ENCODE measurements at places on chromosomes 3 and 15.
A peak's percentile ranks its signal among the peaks of the same experiment; 100 is the strongest.

DNA sequence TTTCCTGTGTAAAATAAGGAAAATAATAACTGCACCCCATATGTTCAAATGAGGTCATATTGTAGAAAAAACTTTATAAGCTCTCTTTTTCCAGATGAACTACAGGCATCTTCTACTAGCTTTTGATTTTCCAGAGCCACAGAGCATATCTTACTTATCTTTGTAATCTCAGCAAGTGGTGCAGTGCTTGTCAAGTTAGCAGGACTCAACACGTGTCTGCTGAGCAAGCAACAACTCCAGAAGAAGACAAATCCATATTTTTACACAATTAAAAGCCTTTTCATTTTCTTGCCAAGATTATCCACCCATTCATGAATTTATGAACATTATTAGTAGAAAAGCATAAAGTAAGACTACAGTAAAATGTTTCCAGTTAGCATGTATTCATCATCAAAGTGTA is 14.4 kb upstream of the TSC22D2 start:
- DNase-seq: no peak

DNA sequence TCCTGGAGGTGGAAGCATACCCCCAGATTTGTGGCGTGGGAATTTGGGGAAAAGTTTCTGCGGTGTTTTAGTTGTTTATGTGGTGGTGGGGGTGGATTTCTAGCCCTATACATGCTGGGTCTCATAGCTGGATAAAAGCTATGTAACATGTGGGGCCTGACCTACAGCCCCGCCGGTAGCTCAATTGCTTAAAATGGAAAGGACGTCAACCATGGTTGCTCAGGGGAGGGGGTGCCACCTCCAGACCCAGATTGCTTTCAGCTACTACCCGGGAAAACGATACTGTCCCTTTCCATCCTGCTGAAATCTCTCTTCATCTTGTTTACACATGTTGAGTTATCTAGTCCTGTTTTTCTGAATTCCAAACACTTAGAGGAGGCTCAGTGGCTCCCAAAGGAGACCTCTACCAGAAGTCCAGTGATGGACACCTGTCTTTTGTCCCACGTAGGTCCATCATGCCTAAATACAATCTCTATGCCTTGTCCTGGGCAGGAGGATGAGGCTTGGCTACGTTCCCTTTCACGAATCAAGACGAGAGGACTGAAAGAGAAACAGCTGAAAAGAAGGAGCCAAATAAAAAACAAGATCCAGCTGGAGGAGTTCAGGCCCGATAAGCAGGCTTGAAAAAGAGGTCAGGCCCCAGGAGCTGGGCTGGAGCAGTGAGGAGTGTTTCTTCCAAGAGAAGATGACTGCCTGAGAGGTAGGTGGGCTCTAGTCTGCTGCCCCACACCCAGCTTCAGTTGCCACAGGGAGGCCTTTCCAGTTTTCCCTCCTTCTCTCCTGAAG is 72.1 kb upstream of the TPRG1 start:
- DNase-seq: no peak

- DNase-seq: no peak
Observed at GRCh38 chr3:158846803-158847451, 45.1 kb downstream of the MFSD1 start.

- no peak for DNase-seq
Observed at GRCh38 chr15:71588746-71589145, 221.6 kb upstream of the NR2E3 start.

DNA sequence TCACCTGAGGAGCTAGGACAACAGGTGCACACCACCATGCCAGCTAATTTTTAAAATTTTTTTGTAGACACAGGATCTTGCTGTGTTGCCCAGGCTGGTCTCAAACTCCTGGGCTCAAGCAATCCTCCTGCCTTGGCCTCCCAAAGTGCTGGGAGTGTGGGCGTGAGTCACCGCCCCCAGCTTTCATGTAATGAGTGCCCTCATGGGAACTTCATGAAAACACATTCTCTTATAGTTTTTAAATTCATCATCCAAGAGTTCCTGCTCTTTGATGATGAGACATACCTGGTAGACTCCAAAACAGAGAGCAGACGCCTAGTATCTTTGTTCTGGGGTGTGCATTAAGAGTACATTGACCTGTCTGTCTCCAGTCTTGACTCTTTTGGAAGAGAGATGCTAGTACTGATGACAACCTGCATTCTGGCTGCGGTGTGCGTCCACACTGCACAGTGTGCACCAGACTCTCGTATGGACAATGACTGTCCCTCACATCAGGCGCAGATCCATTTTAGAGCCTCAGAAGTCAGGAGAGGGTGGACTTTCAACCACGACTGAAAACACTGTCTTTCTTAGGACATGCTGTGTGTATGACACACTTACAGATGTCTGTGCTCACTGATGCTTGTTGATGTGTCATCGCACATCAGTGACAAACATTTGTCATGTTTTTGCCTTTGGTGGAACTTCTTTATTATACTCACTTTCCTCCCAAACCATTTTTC is 2.0 kb downstream of the NRROS start:
- DNase-seq: no peak

DNA sequence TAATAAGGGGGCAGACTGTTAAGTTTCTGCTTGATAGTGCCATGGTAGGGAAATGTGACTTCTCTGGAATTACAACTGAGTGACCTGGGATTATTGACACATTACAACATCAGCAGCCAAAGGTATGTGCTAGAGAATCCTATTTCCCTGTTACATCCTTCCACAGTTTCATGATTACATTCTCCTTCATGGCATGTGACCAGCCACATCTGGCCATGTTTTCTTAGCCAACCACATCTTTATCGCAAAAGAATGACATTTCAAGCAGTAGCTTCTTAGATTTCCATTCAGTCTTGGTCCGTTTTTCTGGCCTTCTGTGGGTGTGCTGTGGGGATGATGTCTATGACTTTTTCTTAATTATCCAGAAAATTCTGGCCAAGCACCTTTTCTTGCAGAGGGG is 45.4 kb upstream of the CTDSPL start:
- DNase-seq: no peak

DNA sequence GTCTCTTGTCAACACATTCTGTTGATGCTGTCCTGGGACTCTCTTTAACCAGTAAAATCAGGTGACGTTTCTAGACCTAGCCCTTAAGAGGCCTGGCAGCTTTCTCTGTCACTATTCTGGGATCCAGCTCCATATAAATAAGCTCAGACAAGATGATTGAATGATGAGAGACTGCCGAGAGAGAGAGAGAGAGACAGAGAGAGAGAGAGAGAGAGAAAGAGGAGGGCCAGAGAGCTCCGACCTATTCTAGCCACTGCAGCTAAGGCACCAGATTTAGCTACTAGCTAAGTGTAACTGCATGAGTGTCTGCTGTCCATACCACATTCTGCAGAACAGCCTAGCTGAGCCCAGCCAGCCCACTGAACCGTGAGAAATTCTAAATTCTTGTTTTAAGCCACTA is 36.1 kb upstream of the CTXND1 start:
- no peak for DNase-seq

DNA sequence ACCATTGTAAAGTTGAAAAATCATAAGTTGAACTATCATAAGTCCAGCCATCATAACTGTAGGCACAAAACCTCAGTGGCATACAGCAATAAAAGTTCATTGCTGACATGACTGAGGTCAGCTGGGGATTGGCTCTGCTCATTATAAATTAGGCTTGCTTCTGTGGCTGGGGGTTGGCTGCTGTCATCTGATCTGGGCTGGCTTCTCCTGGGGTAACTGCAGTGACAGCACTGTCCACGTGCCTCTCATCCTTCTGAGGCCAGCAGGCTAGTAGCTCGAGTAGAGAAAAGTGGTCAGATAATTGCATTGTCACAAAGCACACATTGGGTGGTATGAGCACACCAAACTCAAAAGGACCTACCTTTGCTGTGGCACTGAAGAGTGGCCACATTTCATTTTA is 31.3 kb downstream of the CMTM7 start:
- no peak for DNase-seq

- no peak for DNase-seq
Observed at GRCh38 chr3:50603261-50604109, 8.1 kb downstream of the CISH start.

GRCh38 chr3:14780927-14781507 is 37.7 kb upstream of the FGD5 start:
- peak; percentile 41 for DNase-seq

DNA sequence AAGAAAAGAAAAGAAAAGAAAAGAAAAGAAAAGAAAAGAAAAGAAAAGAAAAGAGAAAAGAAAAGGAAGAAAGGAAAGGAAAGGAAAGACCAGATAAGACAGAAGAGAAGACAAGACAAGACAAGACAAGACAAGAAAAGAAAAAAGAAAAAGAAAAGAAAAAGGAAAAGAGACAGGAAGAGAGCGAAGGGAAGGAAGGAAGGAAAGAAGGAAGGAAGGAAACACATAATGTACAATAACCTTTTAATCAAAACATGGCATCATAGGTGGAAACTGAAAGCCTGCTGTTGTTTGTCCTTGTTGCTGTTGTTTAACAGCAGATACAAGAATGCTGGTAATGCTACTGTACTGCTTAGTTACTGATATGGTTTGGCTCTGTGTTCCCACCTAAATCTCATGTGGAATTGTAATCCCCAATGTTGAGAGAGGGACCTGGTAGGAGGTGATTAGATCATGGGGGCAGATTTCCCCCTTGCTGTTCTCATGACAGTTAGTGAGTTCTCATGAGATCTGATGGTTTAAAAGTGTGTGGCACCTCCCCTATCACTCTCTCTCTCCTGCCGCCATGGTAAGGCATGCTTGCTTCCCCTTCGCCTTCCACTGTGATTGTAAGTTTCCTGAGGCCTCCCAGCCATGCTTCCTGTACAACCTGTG is 67.3 kb downstream of the MCF2L2 start:
- no peak for DNase-seq

DNA sequence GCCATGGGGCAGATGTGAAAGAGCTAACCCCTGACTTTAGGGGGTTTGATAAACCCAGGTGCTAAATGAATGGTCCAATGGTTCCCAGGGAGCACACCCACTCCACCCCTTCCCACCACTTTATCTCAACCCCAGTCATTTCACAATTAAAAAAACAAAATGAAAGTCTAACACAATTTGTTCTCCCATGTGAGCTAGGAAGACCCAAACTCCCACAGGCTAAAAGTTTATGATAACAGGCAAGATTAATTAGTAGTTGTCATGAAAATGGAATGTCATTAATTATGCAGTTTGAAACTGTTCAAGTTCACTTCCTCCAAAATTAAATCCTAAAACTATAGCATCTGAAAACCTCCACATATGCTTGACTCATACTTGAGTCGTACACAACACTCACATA is 63.3 kb upstream of the TPM1 start:
- no peak for DNase-seq

GRCh38 chr3:177687291-177687690 is 490.0 kb upstream of the TBL1XR1 start:
- no peak for DNase-seq

DNA sequence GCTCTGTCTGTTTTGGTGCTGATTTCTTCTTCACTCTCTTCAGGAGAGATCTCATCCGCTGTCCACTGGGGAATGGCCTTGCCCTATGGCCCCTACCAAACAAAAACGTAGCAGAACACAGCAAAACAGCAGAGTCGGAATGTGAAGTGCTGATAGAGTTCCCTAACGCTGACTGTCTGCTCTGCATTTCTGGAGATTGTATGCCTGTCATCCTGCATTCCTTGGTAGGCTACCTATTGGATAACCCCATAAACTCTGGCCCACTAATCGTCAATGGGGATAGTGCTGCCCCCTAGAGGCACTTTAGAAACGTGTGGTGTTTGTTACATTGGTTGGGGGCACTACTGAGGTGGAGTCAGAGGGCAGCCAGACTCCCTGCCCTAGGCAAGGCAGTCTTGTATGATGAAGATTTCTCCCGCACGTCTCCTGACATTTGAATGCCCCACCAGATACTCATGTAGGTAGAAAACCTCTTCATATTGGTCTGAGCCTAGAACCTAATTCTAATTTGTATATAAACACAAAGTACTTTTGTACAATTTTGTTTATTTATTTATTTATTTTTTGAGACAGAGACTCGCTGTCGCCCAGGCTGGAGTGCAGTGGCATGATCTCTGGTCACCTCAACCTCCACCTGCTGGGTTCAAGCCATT is 15.6 kb upstream of the MAGEF1 start:
- DNase-seq: peak; percentile 89

GRCh38 chr3:4531478-4532025 is 38.4 kb downstream of the ITPR1 start:
- DNase-seq: no peak

- no peak for DNase-seq
Observed at GRCh38 chr15:60255390-60255789, 142.4 kb downstream of the ANXA2 start.

GRCh38 chr15:100202309-100202960 is 139.3 kb downstream of the ADAMTS17 start:
- no peak for DNase-seq

GRCh38 chr3:193372783-193373182 is 5.8 kb downstream of the ATP13A5 start:
- no peak for DNase-seq

DNA sequence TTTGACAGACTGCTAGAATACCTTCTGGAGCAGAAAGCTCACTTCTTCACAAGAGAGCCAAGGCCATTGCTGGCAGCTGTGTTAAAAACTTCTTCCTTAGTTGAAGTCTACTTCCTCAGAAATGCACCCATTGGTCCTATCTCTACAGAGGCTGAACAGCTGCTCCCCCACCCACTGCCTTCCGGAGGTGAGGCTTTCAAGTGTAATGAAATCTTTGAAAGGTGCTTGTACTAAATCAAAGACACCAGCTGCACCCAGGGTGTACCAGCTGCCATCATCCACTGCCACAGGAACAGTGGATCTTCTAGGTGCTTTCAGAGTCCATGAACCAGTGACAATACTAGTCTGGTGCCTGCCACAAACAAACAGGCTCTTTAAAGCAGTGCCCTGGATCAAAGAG is 26.4 kb upstream of the HERC1 start:
- DNase-seq: no peak

- no peak for DNase-seq
Observed at GRCh38 chr15:38062696-38063095, 128.3 kb downstream of the TMCO5A start.

DNA sequence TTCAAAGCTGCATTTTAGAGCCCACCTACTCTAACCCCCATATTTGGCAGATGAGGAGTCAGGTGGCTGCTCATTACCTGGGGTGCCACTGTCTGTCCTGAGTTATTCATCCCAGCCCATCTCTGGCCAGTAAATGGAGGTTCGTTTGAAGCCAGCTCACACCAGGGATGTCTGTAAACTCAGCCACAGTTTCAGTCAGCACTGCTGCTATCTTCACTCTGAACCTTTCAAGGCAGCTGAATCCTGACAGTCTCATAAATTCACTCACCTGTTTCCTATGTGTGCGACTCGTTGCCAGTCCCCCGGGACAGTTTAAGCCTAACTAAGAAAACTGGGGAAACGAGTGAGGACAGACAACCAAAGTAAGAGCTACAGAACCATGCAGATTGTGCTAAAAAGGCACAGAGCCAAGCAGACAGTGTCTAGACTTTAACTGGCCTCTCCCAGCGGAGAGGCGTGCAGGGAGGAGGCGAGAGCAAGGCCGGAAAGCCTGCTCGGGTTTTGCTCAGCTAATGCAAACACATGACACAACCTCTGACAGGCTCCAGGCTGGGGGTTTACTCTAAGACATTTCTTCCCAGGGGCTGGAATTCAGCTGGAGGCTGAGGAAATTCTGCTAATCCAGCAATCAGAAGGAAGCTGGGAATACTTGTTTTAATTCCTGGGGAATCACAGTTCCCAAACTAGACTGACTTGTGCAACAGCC is 12.0 kb downstream of the FSTL1 start:
- no peak for DNase-seq

- no peak for DNase-seq
Observed at GRCh38 chr15:61157933-61158332, 71.2 kb downstream of the RORA start.

- no peak for DNase-seq
Observed at GRCh38 chr15:71752128-71752527, 58.2 kb upstream of the NR2E3 start.

- peak; percentile 71 for DNase-seq
Observed at GRCh38 chr3:13590841-13591520, 42.1 kb downstream of the FBLN2 start.

All from cerebellar cortex (tissue), 1 donor.